ENCODE measurements at places on chromosomes 3 and 15.

- no peak for DNase-seq
Measured at GRCh38 chr3:129576514-129577352, 29.7 kb downstream of the PLXND1 start.

GRCh38 chr3:122615303-122615702 is 37.9 kb downstream of the PARP15 start:
- no peak for DNase-seq

GRCh38 chr3:149291178-149291577 is 42.3 kb downstream of the TM4SF18 start:
- no peak for DNase-seq

DNA sequence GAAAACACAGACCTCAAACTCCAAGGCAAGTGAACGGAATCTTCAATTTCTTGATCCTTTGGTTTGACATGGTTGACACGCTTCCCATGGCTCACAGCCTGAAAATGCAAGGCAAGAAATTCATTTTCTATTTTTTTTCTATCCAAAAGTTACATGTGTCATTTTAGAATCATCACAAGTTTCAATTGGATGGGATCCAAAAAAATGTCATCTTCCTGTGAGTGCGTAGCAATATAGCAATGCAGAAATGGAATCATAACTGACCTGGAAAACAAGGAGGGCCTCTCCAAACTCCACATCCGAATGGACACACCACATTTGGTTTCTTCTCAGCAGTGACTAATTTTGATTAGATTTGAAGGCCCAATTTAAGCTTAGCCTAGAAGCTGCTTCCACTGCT is 175.8 kb upstream of the ATP11B start:
- DNase-seq = no peak

- DNase-seq = no peak
Measured at GRCh38 chr15:97678656-97679055, 281.8 kb upstream of the ARRDC4 start.
